ENCODE measurements at places on chromosomes 4 and X.

DNA sequence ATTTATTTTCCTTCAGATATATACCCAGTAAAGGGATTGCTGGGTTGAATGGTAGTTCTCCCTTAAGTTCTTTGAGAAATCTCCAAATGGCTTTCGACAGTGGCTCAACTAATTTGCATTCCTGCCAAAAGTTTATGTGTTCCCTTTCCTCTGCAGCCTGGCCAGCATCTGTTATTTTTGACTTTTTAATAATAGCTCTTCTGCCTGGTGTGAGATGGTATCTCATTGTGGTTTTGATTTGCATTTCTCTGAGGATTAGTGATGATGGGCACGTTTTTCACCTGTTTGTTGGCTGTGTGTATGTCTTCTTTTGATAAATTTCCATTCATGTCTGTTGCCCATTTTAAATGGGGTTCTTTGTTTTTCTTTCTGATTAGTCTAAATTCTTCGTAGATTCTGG, 375.2 kb downstream of the UBE2NL start:
- DNase-seq: no peak

DNA sequence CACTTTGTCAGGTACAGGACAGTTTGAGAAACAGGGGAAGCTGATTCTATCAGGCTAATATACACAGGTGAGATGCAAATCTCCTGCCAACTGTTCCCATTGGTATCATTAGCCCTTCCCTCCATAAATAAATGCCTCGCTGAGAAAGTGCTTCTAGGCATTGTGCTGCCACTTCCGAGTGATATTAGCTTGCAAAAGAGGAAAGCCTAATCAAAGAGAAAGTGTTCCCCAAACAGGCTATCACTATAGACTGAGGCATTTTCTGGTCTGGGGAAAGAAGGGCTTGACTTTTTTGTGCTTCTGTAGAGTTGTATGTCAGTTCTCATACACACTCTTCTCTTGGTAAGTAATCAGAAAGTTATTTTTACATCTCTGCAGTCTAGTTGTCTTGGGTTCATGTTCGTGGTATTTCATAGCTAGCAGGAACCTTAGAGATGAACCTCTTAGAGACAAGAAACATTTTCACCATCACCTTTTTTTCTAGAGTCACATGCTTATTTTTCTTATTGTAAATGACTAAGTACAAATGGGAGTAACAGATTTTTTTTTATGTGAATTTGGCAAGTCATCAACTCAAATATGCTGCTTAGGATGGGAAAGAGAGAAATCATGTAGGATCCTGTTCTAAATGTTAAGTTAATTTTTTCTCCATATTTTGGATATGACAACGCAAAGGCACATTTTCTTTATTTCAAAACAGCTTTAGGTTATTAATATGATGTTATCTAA, 1009.8 kb downstream of the ADGRL3 start:
- DNase-seq: peak; percentile 1

DNA sequence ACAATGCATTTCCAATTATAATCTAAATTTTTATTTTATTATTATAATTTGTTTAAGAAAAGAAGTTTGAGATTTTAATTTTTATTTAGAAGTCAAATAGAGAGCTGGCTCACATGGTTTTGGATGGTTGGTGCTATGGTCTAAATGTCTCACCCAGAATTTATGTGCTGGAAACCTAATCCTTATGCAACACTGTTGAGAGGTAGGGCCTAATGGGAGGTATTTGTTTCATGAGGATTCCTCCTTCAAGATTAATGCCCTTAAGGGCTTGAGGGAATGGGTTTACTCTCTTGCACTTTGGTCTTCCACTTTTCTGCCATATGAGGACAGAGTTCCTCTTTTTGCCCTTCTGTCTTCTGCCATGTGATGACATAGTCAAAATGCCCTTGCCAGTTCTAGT, 960.5 kb upstream of the IGFBP7 start:
- DNase-seq: no peak

DNA sequence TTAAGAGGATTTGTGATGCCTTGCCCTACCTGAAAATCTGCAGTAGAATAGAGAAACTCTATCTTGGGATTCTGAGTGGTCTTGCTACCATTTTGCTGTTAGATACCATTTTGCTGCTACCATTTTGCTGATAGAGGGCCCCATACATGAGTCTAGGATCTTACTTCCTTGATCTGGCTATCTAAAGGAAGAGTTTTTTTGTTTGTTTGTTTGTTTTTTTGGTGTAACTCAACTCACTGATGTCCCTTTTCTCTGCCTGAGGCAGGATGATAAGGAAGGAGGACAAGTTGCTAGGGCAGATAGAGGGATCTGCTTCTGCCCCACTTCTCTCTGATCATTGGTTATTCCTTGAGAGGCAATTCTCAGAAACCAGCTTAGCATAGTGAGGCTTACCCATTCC, 31.0 kb downstream of the XK start:
- no peak for DNase-seq

- DNase-seq: no peak
Measured at GRCh38 chrX:74535086-74535407, 79.4 kb downstream of the RLIM start.

DNA sequence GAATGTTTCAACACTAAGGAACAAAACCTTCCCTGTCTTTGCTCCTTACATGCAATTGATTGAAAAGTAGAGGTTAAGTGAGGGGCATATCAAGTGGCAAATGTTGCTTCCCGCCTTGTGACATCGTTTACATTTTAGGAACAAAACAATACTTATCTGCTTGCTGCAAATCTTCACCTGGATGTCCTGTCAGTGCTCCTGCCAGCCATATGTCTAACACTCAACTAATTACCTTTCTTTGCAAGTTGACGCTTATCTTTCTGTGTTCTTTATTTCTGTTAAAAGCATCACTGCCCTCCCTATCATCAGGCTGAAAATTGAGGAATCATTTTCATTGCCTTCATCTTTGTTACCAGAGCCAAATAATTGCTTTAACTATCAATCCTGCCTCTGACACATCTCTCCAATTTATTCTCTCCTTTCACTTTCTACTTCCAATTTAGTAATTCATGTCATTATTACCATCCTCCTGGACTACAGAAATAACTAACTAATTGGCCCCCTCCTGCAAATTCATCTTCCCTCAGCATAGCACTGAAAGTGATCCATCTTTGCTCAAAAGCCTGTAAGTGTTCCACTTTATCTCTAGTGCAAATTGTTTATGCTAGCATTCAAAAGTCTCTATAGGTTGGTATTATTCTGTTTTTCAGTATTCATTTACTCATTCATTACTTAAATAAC, 298.7 kb upstream of the ATOH1 start:
- DNase-seq: no peak

GRCh38 chr4:125011646-125012045, 299.1 kb upstream of the ANKRD50 start:
- peak; percentile 4 for DNase-seq
